ENCODE measurements at places on chromosomes 6 and 20. TPM values are rescaled to one million over a fixed set of nuclear protein-coding genes. Genes with fewer than 3 reads are reported as not detected.

CALHM5 gene
- 1.8 TPM for total RNA-seq

CDSN gene
- total RNA-seq, result 0.17 TPM

POU3F2 gene
- total RNA-seq, result not detected

ADGRF4 gene
- total RNA-seq, result 0.52 TPM

CCHCR1 gene
- 28.8 TPM for total RNA-seq

GNRH2 gene
- 0.75 TPM for total RNA-seq

NT5E gene
- total RNA-seq, result 64.9 TPM

SLPI gene
- total RNA-seq, result 548 TPM

CLPSL2 gene
- total RNA-seq, result not detected

KHDC1L gene
- not detected for total RNA-seq

CLVS2 gene
- 0.06 TPM for total RNA-seq

Measured in mucosa of gallbladder (tissue), 1 donor.